ENCODE measurements at places on chromosomes 2 and 18.

DNA sequence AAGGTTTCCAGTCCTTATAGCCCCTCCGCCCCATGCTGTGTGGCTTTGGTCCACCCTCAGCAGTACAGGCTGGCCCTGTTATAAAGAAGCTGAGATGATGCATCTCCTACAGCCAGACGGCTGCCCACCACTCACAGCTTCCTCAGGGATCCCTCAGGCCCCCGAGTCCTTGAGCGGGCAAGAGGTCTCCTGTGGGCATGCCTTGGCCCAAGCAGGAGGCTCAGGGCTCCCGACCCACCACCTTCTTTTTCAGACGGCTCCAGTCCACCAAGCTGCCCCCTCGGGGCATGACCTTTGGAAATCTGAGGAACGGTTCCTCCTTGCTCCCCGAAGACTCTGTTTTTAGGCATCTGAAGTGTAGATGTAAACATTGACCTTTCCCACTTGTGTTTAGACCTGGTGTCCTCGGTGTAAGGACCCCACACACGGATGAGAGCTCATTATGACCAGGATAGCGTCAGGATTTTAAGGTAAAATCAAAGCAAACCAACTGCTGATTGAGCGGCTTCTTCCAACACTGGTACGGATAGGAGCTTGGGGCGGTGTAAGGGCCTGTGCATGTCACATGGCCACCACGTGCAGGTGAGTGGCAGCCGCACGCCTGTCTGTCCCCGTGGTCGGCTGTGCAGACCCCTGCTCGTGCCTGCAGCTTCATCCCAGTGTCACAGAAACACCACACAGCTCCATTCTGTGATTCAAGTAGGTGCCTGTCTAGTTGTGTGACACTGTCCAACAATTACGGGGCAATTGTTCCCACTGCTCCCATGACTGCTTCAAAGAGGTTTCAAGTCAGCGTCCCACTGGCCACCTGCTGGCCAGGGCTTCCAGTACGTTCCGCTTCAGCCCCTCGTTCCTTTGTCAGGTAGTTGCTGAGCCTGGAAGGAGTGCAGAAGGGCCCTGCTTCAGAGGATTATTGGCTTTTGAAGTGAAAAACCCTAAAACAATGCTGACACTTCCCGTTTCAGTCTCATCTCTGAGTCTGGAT is 74.7 kb downstream of the NDUFA10 start:
- DNase-seq: no peak

DNA sequence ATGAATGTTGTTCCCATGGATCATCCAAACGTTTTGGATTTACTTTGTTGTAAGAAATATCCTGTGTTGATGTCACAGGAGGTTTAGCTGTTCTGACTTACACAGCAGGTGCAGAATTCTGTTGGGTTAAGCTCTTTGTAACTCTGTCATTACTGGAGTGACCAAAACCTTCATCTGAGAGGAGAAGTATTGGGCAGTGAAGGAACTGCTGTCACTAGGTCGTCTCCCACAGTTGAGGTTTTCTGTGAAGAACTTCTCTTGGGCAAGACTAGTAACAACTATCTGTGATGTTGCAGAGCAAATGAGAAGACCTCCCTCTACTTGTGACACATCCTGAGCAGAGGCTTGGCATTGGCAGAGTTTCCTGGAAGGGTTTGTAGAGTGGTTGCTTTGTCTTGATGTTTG is 2.9 kb downstream of the SPTBN1 start:
- no peak for DNase-seq

GRCh38 chr18:48460929-48461583 is 51.9 kb upstream of the ZBTB7C start:
- DNase-seq: no peak

DNA sequence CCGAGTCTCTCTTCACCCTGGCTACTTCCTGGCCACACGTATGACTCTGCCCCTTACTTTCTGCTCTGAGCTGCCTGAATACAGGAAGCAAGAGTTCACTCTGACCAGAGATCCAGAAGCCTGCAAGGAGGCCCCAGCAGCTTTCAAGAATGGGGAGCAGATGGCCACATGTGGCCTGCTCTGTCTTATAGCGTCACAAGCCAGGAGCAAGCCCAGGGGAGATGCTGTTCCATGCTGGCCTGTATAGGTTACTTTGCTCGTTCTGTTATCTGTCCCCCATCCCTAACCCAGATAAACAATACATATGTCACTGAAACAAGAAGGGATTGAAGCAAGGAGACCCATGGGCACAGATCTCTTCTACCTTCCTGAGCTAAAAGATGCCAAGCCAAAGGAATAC is 4.3 kb downstream of the PNKD start:
- no peak for DNase-seq

- DNase-seq: no peak
These were observed 360.6 kb upstream of the TNP1 start for GRCh38 chr2:217220228-217221013.

DNA sequence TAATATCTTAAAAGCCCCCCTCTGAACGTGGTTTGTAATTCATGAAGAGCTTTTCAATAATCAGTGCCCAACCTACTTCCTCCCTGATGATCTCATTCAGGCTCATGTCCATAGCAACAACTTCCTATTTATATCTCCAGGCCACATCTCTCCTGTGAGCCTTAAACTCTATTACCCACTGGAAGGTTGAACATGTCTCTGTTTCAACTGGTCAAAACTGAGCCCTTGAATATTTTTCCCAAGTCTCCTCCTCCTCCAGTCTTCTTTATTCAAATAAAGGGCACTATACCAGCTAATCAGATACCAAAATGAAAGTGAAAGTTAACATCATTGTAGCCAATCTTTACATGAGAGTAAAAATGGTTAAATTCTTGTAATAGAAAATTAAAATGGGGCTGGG is 63.7 kb upstream of the ITGA4 start:
- DNase-seq: no peak

DNA sequence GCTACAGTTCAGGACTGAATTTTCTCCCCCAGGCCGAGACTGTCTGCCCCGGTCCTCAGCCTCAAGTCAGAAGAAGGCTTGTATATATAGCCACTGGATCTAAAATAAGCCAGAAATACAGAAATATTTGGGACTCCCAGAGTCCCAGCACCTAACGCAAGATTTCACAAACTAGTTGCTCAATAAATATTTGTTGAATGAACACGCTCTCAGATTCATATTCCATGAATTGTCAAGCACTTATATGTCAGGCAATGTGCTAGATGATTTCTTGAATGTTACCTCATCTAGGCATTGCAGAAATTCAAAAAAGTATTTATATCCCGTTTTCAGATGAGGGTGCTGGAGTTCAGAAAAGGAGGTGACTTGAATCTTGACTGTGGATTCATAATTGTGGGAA is 163.7 kb upstream of the KLHL29 start:
- no peak for DNase-seq

GRCh38 chr18:48959921-48960920 is 9.5 kb upstream of the SMAD7 start:
- DNase-seq: no peak

DNA sequence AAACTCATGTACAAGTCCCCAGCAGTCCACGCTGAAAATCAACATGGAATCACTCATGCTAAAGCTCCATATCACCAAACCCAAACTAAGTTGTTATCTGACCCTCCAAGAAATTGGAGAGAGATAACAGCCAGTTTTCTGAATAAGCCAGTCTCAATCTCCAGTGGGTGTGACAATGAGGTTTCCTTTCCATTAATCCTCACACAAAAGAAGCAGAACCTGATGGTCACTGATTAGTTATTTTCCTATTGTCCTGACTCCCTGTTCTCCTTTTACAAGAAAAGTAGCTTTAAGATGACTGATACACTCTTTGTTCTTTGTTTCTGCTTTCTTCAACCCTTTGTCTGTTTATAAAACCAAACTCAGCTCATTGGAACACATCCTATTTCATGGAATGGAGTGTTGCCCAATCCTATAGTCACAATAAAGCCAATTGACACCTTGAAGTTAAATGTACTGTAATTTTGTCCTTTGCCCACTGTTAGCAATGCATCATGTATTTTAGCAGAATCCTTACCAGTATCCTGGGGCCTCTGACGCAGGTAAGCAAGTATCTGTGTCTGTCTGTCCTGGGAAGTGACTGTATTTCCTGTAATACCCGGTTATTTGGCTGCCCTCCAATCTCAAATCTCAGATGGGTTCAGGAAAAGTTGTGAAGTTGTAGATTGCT is 30.6 kb upstream of the SH3RF3 start:
- no peak for DNase-seq

GRCh38 chr2:126802316-126802715 is 96.4 kb upstream of the TEX51 start:
- DNase-seq: no peak

GRCh38 chr18:8694891-8695290 is 10.5 kb upstream of the MTCL1 start:
- DNase-seq: no peak

GRCh38 chr2:38898256-38898655 is 8.6 kb downstream of the ARHGEF33 start:
- no peak for DNase-seq

GRCh38 chr2:152097801-152098495 is 896 bp downstream of the CACNB4 start:
- no peak for DNase-seq

- DNase-seq: no peak
These were observed 393.1 kb upstream of the KLHL29 start for GRCh38 chr2:22991844-22992243.

DNA sequence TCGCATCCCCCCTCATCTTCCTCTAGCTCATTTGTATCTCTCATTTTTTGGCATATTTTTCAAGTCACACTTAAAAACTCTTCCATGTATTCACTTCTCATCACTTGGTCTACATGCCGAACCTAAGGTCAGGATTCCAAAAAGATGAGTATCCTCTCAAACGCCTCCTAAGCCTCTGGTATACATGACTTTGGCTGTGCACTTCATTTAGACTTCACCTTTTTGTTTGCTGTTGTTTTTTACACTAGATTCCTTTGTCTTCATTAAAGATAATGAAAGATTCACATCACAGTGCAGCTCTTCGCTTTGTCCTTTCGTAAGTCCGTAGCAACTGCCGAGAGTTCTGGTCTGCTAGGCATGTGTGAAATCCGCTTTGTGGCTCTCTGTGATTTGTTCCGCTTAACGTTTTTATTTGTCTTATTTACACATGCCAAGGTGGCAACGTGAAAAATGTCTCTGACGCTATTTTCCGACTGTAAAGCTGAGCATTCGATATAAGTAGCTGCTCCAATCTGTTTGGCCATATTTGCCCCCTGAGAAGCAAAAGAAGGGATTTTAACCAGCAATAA is 17.7 kb downstream of the RND3 start:
- DNase-seq: no peak

DNA sequence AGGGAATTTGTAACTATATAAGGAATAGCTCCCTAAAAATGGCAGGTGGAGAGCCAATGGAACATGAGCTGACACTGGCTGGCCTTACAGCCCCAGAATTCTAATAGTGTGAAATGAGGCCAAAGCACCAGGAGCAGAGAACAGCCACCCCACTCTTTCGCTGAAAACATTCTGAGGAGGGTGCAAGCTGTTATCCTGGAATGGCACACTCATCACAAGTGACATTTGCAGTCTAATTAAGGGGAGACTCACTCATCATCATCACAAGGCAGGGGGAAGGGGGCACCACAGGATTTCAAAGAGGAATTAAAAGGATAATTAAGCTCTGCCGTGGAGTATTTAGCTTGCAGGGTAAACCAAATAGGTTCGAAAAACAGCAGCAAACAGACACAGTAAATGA is 94.3 kb downstream of the EDAR start:
- DNase-seq: no peak

DNA sequence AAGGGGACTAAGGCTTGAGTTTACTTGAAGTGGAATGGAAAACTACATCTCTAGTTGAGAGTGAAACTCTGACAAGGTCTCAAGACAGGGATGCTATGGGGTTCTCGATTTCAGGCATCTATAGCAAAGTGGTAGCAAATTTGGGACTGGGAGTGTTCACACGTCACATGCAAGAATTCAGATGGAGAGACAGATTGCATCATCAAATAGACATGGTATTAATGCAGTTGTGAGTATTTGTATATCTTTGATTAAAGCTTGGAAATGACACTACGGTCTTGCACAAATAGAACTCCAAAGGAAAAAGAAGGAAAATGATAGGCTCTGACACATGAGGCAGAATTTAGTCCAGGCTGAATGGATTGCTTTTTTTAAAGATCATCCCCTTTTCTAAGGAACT is 1061.6 kb upstream of the FANCL start:
- no peak for DNase-seq

DNA sequence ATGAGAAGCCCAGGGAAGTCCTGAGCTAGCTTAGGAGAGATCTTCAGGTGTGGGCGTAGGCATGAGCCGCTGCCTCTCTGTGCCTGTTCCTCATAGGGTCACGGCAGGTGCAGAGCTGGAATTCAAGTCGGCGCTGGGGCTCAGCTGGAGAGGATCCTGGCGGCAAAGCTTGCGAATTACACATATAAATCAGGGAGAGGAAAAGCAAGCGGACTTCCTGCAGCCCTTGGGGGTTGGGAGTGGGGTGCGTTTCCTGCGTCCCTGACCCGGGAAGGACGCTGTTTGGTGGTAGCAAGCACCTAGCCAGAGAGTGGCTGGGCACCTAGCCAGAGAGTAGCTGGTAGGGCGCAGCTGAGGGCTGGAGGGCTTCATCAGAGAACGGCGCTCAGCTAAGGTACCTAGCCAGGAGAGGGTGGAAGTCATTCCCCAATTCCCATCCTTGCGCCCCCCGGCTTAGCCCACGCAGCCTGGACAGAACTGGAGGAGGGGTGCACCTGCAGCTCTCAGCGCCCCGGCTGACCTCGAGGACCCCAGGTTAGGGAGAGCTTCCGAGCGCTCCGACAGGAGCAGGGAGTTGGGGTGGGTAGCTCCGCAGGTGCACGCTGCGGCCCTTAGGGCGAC is 459 bp upstream of the EFR3B start:
- DNase-seq: no peak

GRCh38 chr18:65938592-65939372 is 188.0 kb downstream of the CDH7 start:
- DNase-seq: no peak

DNA sequence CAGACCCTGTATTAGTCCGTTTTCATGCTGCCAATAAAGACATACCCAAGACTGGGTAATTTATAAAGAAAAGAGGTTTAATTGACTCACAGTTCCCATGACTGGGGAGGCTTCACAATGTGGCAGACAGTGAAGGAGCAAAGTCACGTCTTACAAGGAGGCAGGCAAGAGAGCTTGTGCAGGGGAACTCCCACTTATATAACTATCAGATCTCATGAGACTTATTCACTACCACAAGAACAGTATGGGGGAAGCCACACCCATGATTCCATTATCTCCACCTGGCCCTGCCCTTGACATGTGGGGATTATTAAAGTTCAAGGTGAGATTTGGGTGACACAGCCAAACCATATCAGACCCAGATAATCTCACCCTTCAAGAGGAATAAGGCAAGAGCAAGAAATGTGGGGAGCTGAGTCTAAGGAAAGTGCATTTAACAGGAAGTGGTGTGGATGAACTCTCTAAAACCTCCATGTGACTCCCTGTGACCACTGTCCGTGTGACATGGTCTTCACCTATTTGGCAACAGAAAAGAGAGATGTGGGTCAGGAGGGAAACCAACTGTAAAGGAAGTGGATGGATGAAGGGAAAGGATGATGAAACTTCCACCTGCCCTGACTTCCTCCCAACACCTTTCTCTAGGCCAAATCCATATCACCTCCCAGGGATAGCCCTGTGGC is 110.6 kb downstream of the ATL2 start:
- DNase-seq: no peak

GRCh38 chr2:155722290-155722689 is 610.2 kb downstream of the NR4A2 start:
- no peak for DNase-seq

GRCh38 chr2:24832073-24832461 is 38.8 kb downstream of the CENPO start:
- no peak for DNase-seq

GRCh38 chr2:179377296-179377695 is 112.7 kb upstream of the SESTD1 start:
- DNase-seq: no peak
